Activated naive CD8-positive, alpha-beta T cell treated with anti-CD3 and anti-CD28 coated beads for 36 hours (primary cell): ENCODE measurements at places on chromosomes 1 and 21.

GRCh38 chr21:25709684-25710265 is 24.9 kb downstream of the ATP5PF start:
- no peak for DNase-seq

GRCh38 chr1:174204697-174205308 is 45.5 kb downstream of the RABGAP1L start:
- DNase-seq = no peak

- no peak for DNase-seq
Measured at GRCh38 chr1:155931332-155932038, 2.7 kb downstream of the KHDC4 start.

DNA sequence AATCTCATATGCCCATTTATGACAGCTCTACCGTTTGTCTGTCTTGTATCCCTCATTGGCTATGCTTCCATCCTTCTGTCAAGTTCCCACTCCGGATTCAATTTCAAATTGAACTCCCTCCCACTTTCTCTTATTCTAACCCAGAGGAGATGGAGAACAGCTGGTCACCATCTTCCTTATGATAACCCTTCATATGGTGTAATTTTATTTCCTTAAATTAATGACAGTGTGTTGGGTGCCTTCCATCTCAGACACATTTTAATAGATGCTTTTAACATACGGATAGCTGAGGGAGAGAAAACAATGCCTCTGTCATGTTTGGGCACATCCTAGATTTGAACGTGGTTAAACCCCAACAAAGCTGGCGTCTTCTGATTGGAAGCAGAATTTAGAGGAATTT is 103.0 kb upstream of the PLXNA2 start:
- DNase-seq = no peak

DNA sequence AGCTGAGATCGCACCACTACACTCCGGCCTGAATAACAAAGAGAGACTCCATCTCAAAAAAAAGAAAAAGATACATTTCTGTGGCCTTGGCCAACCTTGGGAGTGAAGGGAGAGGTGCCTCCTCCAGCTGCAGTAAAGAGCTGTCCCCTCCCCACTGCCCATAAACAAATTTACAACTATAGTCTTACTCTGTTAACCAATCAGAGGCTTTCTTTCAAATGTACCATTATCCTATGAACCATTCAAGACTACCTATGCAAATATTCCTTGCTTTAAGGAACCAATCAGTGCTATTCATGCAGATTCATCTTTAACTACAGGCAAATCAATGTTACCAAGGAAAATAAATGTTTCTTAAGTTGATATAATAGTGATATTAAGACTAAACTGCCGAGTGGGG is 1.0 kb downstream of the CELA2B start:
- DNase-seq = no peak

DNA sequence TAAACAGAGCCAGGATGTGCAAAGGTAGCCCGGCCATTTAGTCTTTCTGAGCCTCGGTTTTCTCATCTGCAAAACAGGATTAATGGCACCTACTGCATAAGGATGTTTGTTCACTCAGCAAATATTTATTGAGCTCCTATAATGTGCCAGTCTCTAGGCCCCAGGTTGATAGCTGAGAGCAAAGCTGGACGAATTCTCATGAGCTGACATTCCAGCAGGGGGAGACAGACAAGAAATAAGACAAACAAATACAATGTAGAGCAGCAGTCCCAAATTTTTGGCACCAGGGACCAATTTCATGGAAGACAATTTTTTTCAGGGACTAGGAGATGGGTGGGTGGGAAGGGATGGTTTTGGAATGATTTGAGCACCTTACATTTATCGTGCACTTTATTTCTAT is 74.3 kb upstream of the PAX7 start:
- no peak for DNase-seq

GRCh38 chr1:177629526-177629925 is 340.3 kb downstream of the SEC16B start:
- DNase-seq = no peak

DNA sequence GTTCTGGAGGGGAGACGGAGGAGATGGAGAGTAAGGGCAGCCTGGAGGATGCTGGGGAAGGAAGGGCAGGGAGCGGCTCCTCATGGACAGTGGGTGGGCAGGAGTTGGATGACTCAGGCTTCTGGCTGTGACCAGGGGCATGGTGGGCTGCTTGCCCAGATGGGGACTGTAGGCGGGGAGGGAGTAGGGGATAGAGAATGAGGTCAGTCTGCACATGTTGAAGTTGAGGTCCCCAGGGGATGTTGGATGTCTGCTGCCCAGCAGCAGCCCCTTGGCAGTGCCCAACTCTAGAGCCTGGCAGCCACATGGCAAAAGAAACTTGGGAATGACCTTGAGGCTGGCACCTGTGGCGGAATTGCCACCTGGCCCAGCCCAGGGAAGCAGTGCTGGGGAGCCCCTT is 6.4 kb downstream of the SELENON start:
- no peak for DNase-seq
